Osteocyte (in vitro differentiated cells): ENCODE measurements at places on chromosomes 12 and 14. TPM values are rescaled to one million over a fixed set of nuclear protein-coding genes. Genes with fewer than 3 reads are reported as not detected.
A peak's percentile ranks its signal among the peaks of the same experiment; 100 is the strongest.

DNA sequence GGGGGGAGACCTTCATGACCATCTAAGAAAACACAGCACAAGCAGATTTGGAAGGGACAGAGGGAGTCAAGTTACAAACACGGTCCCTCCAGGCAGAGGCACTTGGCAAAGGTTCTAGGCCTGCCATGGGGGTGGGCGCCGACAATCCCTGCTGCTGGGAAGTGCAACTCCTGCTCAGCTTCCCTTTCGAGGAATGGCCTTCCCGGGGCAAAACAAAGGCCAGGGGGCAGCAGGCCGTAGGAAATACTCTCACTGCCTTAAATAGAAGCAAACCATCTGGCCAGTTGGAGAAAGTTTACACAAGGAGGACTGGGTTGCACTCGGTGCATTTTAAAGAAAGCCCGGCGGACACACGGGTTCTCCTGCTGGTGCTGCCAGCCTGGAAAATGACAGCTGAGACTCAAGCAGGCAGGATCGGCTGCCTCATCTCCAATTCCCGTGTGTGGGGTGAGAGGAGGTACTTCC, 65.8 kb downstream of the ITPK1 start:
- DNase-seq: no peak

Gene REP15
- total RNA-seq: 1.4 and 1.6 TPM in 2 replicates

Gene LAG3
- 1.1 and 2.5 TPM in 2 replicates for total RNA-seq

GRCh38 chr12:4269279-4269991, 4.1 kb upstream of the CCND2 start:
- DNase-seq: peak; percentile 82

DNA sequence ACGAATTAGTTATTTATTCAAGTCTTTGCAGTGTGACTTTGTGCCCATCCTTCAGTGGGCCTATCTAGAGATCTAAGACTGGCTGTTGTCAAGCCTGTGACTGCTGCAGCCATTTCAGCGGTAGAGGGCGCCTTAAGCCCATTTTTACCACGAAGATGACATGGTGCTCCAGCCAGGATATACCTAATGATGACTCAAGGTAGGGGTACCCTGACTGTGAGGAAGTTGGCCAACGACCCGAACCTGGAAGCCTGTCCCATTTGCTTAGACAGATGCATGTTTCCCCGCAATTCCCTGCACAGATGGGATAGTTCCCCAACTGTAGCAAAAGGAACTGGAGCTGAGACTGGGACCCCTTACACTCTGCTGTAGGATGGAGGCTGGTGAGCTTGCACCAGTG, 41.3 kb downstream of the RAB3IP start:
- DNase-seq: no peak

DNA sequence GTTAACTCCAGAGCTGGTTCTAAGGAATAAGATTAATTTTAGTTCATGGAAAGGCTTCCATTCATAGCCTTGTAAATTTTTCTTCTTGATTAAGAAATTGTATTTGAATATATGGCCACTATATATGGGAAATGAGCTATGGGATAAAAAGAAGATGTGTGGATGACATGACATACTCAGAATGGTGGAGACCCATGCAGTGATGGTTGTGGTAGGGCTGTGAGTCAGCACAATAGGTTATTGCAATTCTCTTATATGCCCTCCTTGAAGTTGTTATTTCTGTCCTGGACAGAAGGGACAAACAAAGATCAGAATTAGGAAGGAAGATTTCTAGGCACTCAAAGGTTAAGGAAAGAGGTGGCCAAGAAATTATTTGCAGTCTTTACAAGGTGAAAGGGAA, 21.5 kb downstream of the RASSF9 start:
- DNase-seq: no peak

Gene FAM186B
- 0.30 and 0.50 TPM in 2 replicates for total RNA-seq

Gene FOXA1
- total RNA-seq: not detected in 2 replicates

Gene DDN
- 0.08 and 0.26 TPM in 2 replicates for total RNA-seq

GRCh38 chr14:102943979-102944378, 21.5 kb downstream of the AMN start:
- no peak for DNase-seq

DNA sequence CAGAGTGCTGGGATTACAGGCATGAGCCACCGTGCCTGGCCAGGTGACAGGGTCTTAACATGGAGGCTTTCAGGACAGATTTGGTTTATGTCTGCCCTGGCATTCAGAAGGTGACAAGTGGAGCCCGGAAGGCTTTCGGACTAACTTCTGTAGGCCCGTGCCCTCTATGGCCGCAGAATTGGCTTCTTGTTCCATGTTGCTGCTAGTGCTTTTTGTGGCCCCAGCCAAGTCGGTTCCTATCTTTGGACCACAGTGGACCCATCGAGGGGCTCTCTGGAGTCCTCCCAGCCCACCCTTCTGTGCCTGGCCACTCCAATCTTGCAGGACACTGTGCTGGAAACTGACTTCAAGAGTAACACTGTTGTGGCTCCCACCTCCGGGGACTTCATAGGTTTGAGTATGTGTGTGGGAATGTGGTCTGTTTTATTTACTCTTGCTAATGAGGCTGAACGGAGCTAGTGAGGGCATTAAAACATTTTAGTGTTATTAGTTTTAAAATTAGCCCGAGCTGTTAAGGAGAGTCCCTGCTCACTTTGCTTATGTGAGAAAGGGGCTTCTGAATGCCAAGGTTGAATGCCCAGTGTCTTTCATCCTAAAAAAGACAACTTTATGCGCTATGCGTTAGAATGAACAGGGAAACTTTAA, 245.9 kb downstream of the CACNA1C start:
- no peak for DNase-seq

Gene FAM181A
- not detected in 2 replicates for total RNA-seq

- no peak for DNase-seq
These were observed 8.4 kb upstream of the HHIPL1 start for GRCh38 chr14:99636487-99636886.

DNA sequence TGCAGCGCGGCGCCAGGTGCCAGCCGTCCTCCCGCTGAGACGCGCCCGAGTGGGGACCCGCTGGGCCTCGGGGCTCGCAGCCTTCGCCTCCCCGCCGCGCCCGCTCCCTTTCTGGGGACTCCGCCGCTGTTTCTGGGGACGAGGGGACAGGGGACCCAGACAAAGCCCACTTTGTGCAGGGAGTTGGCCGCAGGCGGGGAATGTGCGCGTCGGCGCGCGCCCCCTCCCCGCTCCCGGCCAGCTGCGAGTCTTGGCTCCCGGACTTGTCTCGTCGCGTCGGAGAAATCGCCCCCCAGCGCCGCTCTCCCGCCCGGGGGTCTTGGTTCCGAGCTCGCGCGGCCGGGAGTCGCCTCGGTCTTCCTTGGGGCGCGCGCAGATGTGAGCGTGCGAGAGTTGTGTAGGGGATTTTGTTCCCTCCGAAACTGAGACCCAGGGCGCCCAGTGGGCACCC, 717 bp downstream of the VASH1 start:
- DNase-seq: peak; percentile 81

- DNase-seq: no peak
These were observed 19.2 kb upstream of the EMP1 start for GRCh38 chr12:13177373-13177772.

Gene RIPK3
- total RNA-seq: 0.78 and 1.3 TPM in 2 replicates

- no peak for DNase-seq
These were observed 20.5 kb downstream of the PPHLN1 start for GRCh38 chr12:42346403-42347002.

Gene LGR5
- 55.8 and 56.4 TPM in 2 replicates for total RNA-seq

- DNase-seq: no peak
These were observed 105.1 kb downstream of the C12orf50 start for GRCh38 chr12:87924149-87924548.

Gene CLEC9A
- not detected in 2 replicates for total RNA-seq

- no peak for DNase-seq
These were observed 22.2 kb downstream of the GRIN2B start for GRCh38 chr12:13959131-13959723.

GRCh38 chr12:96986883-96987523, 79.9 kb downstream of the NEDD1 start:
- DNase-seq: no peak

GRCh38 chr12:19234981-19235871, 105.7 kb downstream of the PLEKHA5 start:
- no peak for DNase-seq

GRCh38 chr12:60849723-60850122, 1253.9 kb downstream of the SLC16A7 start:
- DNase-seq: no peak

DNA sequence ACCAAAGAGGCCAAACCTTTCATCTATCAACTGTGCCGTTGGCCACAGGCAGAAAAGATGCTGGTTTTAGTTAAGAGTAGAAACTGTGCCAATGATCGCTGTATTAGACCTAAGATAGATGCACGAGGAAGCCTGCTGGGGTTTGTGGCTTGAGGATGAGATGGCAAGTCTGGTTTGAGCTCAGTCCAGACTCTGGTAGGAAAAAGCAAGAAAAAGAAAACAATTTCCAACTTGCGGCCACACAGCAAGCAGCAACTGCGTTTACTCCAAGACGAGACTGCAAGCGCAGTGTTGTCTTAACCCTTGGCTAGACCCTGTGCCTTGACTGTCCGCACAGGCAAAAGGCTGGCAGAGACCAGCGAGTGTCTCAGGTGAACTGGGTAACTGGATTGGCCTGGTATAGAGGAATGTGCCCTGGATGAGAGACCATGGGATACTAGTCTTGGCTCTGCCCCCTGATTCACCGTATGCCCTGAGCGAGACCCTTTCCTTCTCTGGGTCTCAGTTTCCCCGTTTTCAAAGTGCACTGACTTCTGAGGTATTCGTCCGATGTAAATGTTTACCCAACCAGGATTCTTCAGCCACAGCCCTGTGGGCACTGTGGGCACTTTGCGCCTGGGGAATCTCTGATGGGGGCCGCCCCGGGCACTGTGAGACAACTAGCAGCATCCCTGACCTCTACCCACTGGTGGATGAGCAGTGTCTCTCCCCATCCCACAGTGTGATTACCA, 113.4 kb downstream of the DICER1 start:
- DNase-seq: peak; percentile 67

DNA sequence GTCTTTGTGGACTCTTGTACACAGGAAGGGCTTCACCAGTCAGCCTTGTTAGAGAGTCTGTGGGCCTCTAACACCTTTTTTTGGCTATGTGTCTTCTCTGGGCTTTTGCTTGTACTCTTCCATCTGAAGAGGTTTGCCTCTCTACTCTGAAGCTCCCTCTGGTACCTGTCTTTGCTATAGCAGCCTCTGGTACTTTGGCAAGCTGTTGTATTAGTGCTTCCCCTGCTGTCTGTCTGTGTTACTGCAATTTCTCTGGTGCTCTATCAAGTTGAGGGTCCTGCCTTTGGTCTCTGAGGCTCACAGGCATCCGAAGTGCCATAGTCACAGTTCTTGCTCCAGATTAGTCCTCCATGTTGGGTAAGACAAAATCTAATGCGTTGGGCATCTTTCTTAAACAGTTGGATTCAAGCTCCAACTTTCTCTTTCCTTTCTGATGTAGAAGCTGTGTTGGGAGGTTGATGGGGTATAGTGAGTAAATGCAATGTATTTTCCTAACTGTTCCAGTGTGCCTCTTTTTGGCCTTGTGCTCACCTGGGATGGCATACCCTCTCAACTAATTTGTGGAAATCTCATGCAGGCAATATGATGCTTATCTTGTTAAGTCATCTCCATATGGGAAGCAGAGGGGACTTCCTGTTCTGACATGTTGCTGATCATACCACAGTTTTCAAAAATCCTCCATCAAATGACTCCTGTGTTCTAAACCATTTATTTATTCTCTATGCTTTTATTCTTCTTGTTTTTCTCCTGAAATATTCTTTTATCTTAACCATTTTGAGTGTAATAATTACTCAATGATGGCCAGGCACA, 88.8 kb downstream of the ATF7IP start:
- no peak for DNase-seq

- no peak for DNase-seq
These were observed 222.6 kb downstream of the RGS6 start for GRCh38 chr14:72154645-72155378.
